ENCODE measurements at places on chromosomes 4 and X. TPM values are rescaled to one million over a fixed set of nuclear protein-coding genes. Genes with fewer than 3 reads are reported as not detected.

DNA sequence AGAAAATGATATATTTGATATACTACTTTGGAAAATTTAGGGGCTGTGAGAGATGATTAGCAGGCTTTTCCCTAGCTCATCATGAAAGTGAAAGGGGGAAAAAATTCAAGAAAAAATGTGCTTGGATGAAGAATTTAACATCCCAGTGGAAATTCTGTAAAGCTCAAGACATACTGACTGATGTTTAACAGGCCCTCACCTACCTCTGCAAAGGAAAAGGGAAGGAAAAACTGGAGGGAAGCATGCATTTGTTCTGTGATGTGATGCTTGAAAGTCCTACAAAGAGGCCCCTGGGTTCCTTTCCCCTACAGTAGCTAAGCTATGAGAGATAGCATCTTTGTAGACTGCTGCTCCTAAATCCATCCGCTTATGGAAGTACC, 364.1 kb downstream of the PDGFC start:
- ATAC-seq = no peak

DNA sequence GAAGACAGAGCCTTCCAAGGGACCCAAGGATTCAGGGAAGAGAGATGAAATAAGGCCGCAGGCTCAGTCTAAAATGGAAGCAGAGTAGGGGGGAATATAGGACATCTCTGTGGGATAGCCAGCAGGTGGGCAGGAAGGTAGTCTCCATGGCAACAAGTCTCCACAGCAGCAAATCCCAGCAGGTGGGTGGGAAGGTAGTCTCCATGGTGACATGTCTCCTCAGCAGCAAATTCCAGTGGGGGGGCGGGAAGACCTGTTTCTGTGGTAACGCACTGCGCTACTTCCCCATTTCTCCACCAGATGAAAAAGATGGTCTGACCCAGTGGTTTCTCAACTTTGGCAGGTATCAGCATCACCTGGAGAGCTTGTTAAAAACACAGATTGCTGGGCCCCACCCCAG, 18.3 kb downstream of the NLGN3 start:
- ATAC-seq = no peak

GRCh38 chrX:1453395-1453783, 680 bp upstream of the ASMTL start:
- peak; percentile 39 for ATAC-seq

DNA sequence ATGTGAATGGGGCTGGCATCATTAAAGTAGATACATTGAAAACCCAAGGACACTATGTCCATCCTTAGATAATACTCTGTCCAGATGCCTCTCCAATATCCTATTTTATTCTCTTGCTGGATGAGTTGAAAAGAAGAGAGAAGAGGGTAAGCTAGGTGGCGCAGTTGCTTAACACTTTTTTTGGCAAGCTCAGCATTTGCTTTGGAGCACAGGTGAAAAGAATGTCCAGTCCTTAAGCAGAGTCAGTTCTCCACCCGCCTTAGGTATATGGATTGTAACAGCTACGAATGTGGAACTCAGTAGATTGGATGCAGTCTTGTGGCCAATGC, 208.4 kb downstream of the NWD2 start:
- ATAC-seq = peak; percentile 25

- no peak for ATAC-seq
Measured at GRCh38 chrX:133321451-133321850, 93.8 kb downstream of the GPC4 start.

GRCh38 chrX:17732138-17732783, 5.0 kb upstream of the SCML1 start:
- ATAC-seq = no peak

DNA sequence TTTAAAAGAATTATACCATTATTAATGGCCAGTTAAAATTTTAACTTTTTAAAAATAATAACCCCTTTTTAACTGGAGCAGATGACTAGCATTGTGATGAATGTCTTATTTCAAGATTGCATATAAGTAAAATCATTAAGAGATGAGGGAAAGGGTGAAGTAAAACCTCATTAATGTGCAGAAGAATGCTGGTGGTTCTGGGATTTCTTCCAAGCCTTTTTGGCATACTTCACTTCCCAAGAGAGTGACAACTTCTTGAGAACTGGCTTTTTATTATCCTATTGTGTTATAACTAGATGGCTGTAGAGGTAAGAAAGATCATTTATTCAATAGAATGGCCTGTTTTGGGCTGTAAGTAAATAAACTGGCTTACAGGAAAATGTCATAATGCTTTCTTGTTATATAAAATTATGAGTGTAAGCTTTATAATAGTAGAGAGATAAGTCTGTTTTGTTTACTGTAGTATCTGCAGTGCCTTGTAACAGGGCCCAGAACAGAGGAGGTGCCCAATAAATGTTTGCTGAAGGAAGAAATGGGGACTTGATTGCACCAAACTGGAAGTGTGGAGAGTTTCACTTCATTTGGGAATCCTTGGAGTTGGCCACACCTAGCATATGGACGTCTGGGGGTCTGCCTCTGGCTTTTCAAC, 242.9 kb upstream of the PITX2 start:
- ATAC-seq = no peak

GRCh38 chrX:140110081-140110650, 144.8 kb upstream of the CXorf66 start:
- ATAC-seq = no peak

GRCh38 chr4:81255524-81255923, 40.5 kb upstream of the PRKG2 start:
- ATAC-seq = no peak

- ATAC-seq = no peak
Measured at GRCh38 chrX:150254909-150255308, 108.2 kb upstream of the MAMLD1 start.

GRCh38 chrX:119735467-119735866, 22.9 kb upstream of the SOWAHD start:
- no peak for ATAC-seq

GRCh38 chr4:35933901-35934300, 310.4 kb downstream of the ARAP2 start:
- ATAC-seq = no peak

DNA sequence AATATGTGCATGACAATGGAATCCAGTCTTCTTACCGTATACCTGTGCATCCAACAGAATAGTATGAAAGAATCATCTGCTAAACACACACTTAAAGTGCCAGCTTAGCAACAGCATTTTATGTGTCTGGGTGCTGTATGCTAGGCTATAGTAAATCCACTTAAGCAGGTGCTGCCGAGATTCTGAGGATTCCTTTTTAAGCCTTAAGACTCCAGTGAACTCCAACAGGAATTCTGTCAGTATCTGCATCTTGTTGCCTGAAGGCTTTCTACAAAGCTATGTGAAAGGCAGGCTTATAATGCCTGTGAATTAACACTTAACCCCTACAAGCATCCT, 1076.4 kb upstream of the PABPC4L start:
- no peak for ATAC-seq

DNA sequence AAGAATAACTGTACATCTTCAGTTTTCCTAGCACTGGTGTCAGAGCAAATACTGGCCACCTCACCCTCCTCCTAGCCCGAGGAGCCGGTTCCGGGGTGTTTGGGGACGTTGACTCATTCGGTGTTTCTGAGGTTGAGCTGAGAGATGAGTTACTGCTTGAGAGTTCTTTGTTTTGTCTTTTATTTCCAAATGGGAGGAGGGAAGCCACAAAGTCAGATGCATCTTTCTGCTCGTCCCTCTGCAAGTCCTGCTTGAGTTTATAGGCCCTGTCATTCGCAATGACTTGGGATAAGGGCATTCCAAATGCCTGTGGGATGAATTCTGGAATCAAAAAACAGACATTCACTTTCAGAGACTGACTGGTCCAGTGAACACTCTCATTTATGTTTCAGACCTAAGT, 77.5 kb downstream of the HCCS start:
- no peak for ATAC-seq

DNA sequence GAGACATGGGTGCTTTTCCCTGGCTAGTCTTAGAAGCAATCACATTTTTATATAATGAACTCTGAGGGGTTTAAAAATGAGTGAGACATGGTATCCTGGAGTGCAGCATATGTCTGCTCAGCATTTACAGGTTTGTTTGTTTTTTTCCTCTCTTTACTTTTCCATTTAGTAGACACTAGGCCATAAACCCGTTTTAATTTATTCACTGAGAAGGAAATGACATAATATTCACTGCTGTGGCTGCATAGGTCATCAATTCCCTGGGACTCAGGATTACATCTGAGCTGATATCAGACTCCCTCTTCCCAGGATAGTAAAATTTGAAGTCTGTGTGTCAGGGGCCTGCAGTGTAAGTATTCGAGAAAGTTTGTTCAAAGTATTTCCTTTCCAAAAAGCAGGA, 178.9 kb upstream of the SPRY1 start:
- no peak for ATAC-seq

Gene ARHGAP24
- 24.4 TPM for total RNA-seq

Gene DDIT4L
- 2.7 TPM for total RNA-seq

Gene SPANXN3
- total RNA-seq = not detected

Gene H2BW2
- not detected for total RNA-seq

Gene FGA
- total RNA-seq = not detected

Gene TMSB15A
- 2.0 TPM for total RNA-seq

Gene TRAM1L1
- 1.3 TPM for total RNA-seq

Gene S100P
- not detected for total RNA-seq
